ENCODE measurements at places on chromosomes 13 and 19.

DNA sequence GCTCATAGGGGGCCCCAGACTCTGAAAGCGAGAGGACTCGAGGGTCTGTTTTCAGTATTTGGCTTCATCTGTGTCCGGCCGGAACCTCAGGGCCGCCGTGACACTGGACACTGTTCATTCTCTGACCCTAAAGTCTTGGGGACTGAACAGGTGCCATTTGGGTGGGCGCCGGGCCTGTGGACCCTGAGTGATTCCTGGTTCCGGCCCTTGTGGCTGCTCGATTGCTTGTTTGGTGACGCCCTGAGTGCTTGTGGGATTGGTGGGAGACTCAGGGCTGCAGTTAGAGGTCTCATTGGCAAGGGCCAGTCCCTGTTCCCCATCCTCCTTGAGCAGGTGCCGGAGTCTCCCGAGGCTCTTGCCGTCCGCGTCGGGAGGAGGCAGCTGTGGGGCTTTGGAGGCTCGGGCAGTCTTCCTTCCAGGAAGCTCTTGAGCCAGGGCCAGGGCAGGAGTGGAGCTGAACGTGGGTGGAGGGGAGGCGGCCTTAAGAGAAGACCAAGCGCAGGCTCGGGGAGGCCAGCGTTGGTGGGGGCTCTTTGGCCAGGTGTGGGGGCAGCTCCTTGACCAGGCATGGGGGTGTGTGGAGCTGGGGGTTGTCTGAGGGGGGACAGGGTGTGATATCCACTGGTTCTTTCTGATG lies 4.7 kb downstream of the PTBP1 start:
- no peak for DNase-seq

GRCh38 chr19:48102870-48103751 lies 7.5 kb downstream of the PLA2G4C start:
- DNase-seq = peak; percentile 31

DNA sequence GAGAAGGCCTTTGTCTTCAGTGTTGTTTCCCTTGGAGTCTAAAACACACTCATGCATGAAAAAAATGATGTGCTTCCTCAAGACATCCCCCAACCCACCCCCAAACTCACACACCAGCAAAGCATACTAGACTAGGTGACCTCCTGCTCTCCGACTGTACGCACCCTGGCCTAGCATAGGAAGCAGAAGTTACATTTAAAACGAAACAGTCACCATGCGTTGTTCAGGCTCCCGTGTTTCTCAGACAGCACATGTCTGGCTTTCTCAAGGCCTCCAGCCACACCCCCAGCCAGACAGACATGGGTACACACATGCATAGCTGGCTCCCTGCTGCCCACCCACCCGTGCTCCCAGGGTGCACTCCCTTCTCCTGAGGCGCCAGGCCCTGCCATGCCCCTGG lies 28.7 kb upstream of the C1QTNF9 start:
- no peak for DNase-seq

GRCh38 chr13:33227927-33228647 lies 57.5 kb downstream of the STARD13 start:
- DNase-seq = no peak

DNA sequence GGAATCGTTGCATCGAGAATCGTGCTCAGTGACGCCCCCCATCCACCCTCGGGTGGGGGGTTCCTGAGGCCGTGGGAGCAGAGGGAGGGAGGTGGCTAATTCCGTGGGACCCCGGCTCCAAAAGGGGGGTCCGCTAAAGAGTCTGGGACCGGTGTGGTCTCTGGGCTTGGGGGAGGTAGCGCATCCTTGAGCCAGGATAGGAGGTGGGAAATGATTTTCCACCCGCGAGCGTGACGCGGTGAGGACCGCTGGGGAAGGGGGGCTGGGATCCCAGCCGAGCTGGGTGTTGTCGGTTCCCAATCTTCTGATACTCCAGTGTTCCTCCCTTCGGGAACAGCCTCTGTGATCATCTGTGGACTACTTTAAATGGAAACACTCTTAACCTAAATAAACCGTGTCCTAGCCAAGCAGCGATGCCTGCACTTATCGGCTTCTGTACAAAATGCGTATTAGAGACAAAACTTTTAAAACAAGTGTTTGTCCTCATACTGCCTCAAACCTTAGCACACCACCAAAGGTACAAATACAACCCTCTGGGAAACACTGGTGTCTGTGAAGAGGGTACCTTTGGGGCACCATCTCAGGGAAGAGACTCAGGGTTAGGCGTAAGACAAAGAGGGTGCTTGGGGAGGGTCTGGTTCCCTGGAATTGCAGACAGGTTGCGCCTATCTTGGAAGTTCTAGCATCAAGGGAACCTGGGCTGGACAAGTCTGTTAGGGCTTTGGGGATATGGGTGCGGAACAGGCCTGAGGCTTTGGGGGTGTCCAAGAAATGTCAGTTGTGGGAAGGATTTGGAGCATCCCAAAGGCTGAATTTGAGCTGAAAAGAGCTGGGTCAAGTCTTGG lies 16.0 kb downstream of the KCNC3 start:
- DNase-seq = no peak
